ENCODE measurements at places on chromosomes 2 and 18.

- DNase-seq = peak; percentile 57
Observed at GRCh38 chr18:58754544-58755068, 83.3 kb downstream of the MALT1 start.

DNA sequence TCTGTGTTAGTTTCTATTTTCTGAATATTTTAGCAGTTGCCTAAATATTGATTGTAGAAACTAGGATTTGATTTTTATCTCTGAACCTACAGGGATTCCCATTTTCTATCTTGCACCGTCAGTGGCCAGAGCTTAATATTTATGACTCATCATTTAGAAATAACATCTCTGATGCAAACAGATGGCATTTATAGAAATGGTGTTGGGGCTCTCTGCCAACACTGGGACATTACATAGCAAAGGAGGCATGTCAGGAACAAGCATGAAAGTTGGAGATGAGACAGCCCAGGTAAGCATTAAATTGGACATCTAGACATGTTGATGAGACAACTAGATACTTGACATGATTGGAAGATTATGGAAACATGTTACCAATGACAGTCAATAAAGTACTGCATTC, 165.3 kb upstream of the SYT4 start:
- DNase-seq = no peak

DNA sequence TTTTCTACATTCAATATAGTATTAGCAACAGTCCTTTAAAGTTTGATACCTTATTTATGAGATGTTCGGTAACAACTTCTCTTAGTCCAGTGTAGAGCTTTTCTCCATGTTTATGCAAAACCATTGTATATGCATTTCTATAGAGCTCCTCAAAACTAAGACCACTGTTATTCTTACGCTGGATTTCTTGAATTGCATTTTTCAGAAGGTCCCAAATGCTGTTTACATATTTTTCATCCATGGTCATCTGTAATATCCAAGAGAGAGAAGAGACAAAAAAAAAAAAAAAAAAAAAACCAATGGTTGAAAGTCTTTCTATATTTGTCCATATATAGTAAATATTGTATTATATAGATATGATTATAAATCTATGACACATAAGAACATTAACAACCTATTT, 27.6 kb downstream of the CUL3 start:
- DNase-seq = no peak

DNA sequence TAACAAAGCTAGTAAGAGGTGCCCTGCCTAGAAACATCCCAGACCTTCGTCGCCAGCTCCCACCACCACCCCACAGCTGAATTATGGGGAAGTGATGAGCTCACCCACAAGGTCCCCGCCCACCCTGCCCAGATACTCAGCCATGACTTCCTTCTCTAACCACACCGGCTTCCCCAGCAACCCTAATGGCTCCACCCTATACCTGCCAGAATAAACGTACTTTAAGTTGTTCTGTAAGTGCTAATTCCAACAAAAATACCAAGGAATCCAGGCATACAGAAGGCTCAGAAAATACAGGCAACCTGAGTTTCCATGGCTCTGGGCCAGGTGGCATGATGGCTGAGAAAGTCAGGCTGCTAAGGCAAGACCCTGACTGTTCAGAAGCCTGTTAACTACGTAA, 39.1 kb downstream of the TMEM163 start:
- DNase-seq = no peak

- no peak for DNase-seq
Observed at GRCh38 chr2:227411990-227412350, 24.2 kb upstream of the SCYGR1 start.

DNA sequence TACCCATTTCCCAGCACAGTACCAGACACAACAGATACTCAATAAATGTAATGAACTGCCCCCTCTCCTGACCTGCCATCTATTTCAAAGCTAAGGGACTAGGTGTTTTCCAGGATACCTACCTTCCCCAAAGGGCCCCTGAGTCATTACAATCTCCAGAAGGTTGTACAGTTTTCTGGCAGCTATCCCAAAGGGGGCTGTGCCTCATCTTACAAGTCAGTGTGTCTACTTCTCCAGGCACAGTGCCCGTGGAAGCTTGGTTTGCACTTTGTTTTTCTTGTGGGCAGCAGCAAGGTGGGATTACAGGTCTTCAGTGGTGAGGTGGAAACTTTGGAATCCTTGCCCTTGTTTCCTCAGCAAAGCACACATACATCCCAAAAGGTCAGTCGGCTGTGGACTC, 62.8 kb upstream of the CYP26B1 start:
- DNase-seq = no peak

GRCh38 chr2:235350234-235350633, 143.6 kb upstream of the AGAP1 start:
- DNase-seq = no peak

DNA sequence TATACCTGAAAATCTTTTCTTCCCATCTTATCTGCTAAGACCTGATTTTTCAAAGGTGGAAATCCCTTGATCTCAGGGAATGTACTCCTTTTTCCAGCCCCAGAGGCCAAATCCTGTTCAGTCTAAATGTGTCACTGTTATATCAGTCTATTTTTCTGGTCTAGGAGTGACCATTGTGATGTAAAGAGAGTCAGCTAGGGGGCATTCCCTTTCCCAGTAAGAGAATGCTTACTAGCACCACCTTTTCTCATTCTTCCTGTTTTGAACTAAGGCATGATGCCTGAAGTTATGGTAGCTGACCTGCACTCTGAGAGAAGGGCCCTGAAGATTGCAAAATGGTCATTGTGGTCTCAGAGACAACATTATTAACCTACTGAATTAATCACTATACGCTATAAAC, 124.1 kb upstream of the XIRP2 start:
- peak; percentile 20 for DNase-seq

GRCh38 chr2:224946895-224947294, 95.4 kb downstream of the DOCK10 start:
- DNase-seq = no peak

- DNase-seq = no peak
Observed at GRCh38 chr2:105789745-105790460, 45.2 kb downstream of the NCK2 start.
